Trophoblast cell (in vitro differentiated cells and primary cell): ENCODE measurements at places on chromosomes 16 and 17.

- DNase-seq = peak; percentile 96
These were observed 101.2 kb downstream of the MRTFB start for GRCh38 chr16:14172200-14172809.

DNA sequence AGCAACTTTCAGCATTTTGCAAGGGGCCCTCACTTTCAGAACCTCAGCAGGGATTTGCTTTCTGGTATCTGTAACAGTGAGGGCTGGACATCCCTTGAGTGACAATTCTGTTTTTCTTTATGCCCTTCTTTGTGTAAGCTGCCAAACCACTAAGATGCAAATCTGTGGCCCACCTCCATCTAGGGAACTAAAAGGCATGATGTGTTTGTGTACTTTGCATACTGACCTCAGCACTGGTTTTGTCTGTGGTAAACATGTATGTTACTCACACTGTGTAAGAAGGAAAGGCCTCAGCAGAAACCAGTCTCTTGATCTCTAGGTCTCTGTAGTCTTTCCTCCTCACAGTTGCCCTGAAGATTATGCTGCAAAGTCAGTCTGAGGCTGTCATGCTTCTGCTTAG is 396.6 kb upstream of the DYNLRB2 start:
- DNase-seq = no peak

DNA sequence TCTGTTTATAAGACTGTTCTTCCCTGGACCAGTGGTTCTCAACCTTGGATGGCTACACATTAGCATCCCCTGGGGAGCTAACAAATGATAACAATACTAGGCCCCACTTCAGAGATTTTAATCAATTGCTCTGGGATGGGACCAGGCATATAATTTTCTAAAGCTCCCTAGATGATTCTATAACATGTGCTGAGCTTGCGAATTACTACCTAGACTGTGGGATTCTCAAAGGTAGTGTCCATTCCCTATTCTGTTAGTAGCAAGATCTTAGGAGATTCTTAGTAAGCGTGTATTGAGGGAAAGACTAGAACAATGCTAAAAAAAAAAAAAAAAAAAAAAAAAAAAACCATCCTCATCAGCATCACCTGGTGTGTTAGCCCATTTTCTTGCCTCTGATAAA is 412.0 kb upstream of the CDH5 start:
- DNase-seq = no peak

GRCh38 chr17:17609121-17609520 is 17.6 kb upstream of the PEMT start:
- no peak for DNase-seq

- no peak for DNase-seq
These were observed 740 bp upstream of the POLR3E start for GRCh38 chr16:22296225-22297113.

DNA sequence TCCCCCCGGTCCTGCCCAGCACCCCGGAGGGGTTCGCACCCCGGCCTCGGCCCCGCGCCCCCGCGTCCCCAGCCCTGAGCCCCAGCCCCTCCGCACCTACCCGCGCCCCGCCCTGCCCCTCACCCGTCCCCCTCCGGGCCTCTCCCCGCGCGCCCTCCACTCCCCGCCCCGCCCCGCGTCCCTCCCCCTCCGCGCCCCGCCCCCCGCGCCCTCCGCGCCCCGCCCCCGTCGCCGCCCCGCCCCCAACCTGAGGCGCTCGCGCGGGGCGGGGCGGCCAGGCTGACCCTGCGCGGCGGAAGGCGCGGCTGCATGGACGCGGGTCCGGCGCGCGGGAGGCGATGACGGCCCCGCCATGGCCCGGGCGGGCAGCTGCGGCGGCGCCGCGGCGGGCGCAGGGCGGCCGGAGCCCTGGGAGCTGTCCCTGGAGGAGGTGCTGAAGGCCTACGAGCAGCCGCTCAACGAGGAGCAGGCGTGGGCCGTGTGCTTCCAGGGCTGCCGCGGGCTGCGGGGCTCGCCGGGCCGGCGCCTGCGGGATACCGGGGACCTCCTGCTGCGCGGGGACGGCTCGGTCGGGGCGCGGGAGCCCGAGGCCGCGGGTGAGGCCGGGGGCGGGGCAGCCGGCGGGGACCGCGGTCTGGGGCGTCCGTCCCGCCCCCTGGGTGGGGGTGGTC is at the start of gene SPIRE2:
SPIRE2 (plus strand) TSS at position 277 of the 671 bp plus-strand sequence; CDS start at position 353, 76 bp downstream.
- DNase-seq = peak; percentile 76

GRCh38 chr16:29852654-29853053 is 10.4 kb downstream of the CDIPT start:
- no peak for DNase-seq

- no peak for DNase-seq
These were observed 7.0 kb downstream of the YPEL2 start for GRCh38 chr17:59338498-59338897.

GRCh38 chr17:66517336-66518009 is 215.1 kb downstream of the PRKCA start:
- DNase-seq = no peak

DNA sequence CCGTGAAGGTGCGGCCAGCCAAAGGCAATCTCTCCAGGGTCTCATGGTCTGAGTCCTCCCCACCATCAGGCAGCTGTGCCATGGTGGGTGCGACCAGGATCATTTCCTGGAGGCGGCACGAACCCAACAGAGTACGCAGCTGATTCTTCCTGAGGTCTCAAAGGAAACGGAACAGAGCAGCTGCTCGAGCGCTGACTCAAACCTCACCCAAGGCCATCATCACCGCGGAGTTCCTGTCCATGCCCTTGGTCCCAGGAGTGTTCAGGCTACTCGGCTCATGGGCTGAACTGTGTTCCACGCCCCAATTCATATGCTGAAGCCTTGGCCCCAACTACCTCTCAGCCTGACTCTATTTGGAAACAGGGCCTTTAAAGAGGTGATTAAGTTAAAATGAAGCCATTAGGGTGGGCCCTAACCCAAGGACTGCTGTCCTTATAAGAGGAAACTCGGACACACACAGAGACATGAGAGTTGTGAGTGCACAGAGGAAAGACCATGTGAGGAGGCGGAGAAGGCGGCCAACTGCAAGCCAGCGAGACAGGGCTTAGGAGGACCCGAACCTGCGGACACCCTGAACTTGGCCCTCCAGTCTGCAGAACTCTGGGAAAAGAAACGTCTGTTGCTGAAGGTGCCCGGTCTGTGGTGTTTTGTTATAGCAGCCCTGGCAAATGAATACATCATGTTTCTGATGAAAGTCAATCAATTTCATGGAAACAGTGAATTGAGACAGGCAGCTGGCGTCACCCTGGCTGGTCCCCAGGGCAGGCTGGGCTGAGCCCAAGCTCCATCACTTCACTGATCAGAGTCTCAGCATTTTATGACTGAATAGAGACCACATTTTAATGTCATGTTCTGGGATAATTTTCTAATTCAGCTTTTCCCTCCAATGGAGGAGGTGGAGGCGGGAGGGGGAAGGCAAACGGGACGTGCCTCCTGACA is 13.7 kb downstream of the MXRA7 start:
- DNase-seq = peak; percentile 43

GRCh38 chr16:3578610-3579551 is 1.7 kb upstream of the NLRC3 start:
- DNase-seq = no peak

DNA sequence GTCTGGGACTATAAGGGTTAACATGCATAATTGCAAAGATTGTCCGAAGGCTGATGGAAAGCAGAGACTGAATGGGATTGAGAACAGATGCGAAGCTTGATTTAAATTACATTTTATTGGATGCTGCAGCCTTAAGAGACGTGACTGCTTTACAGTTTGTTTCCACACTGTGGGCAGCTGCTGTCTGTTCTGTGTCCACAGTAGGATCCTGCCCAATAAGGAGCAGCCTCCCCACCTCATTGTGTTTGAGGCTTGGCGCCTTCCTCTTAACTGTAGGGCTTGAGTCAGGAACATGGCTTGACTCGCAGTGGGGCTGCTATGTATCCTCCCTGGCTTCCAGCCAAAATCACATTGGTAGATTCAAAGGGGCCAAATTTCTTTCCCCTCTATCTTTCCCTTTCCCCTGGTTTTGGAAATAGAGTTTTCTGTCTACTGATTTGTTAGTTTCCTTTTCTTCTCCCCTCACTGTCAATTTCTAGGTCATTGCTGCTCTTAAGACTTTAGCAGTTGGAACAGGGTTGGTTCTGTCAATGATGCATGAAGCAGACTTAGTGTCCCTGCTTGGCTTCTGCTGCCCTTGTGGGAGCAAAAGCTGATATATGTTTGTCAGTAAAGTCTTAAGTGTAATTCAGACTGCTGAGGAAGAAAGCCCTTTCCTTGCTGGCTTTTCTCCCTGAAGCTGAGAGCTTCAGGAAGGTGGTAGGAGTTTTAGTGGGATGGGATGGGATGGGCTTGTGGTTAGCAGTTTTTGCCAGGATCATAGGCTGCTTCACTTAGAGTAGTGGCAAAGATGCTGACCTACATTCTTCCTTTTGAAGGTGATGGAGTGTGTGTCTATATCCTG is 5.0 kb upstream of the RARA start:
- no peak for DNase-seq

GRCh38 chr17:12726131-12726530 is 60.4 kb downstream of the MYOCD start:
- DNase-seq = no peak

GRCh38 chr17:61495161-61495857 is 43.1 kb downstream of the TBX4 start:
- DNase-seq = no peak

GRCh38 chr17:46059486-46059885 is 60.4 kb downstream of the STH start:
- no peak for DNase-seq

GRCh38 chr17:43338886-43339516 is 59.8 kb upstream of the ARL4D start:
- DNase-seq = peak; percentile 52

DNA sequence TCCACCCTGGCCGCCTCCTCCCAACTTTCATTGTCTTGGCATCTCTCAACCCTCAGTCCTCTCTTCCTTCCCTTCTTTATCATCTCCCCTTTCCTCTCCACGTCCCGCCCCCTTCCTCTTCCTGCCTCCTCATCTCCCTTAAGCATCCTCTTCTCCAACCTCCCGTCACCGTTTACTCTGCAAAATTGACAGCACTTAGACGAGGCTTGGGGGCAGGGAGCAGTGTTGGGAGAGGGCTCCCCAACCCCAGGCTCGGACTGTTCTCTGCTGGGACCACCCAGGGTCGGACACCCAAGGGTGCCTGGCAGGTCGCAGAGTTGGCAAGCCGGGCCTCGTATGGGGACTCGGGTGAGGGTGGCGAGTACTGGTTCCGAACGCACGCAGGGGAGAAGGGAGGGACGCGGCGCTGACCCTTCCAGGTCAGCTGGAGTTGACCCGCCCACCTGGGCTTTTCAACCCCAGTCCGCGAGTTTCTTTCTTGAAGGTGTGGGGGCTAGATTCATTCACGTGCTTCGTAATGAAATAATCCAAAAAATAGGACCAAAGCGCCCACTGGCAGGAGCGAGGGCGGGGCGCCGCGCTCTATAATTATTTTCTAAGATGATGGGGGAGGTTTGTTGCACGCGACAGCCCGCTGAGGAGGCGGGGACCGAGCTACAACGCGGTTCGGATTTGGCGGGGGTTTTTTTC is 775 bp upstream of the PAGR1 start:
- peak; percentile 17 for DNase-seq

- DNase-seq = no peak
These were observed 105.7 kb downstream of the CCDC182 start for GRCh38 chr17:57639381-57639780.

DNA sequence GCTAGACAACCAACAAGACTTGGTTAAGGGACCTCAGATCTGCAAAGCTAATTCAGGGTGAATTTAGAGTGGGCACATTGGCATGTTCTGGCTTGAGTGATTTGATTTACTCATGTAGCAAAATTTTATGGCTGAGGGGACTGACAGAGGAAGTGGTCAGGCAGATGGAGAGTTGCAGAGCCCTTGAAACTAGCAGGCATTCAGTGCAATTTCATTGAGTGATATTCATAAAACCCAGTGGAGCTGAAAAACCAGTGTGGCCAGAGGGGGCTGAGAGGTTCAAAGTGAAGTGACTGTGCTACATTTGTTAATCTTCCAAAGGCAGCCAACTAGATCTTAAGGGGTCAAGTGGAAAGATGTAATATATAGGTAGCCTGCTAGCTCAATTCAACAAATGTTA is 2.2 kb upstream of the TMEM94 start:
- DNase-seq = no peak

DNA sequence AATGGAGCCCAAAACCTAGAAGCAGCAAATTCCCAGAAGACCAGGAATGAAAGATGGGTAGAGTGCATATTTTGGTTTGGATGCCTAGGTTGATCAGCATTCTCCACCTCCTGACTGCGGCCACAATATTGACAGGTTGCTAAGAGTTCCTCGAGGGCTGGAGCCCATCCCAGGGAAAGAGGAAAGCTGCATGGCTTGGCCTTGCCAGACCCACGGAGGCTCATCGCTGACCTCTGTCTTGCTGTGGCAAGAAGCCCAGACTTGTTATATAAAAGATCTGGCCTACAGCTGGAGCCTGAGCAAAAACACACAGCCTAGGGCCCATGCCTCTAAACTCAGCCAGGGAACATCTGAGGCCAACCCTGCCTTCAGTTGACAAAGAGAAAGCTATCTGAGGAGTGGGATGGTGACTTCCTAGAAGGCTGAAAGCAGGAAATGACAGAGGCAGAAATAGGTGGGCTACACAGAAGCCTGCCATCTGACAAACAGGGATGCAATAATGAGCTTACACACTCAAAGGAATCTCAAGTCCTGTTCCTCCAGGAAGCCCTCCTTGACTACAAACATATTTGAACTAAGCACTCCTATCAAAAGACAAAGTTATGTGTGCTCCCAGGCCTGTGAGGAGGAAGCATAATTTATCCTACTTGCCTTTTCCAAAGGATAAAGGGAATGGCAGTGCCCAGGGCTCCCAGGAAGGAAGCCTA is 22.5 kb upstream of the SLC35B1 start:
- DNase-seq = no peak

- DNase-seq = no peak
These were observed 122.0 kb upstream of the CHMP6 start for GRCh38 chr17:80869481-80870145.

GRCh38 chr17:50837980-50838954 is 2.9 kb downstream of the WFIKKN2 start:
- no peak for DNase-seq

- DNase-seq = no peak
These were observed 66.6 kb upstream of the CNEP1R1 start for GRCh38 chr16:49958448-49958847.

DNA sequence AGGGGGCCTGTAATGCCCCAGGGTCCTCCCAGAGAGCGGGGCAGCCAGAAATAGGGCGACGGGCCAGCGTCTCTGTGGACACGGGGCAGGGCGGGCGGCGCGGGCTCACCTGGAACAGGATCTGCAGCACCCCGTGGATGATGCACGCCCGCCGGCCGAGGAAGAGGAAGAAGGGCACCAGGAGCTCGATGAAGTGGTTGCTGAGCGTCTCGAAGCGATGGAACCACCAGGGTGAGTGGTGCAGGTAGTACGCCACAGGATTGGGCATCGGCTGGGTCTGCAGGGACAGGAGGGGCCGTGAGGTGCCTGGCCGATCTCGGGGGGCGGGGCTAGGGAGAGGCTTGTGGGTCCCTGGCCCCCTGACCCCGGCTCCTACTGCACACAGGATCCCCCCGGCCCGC is 78.9 kb upstream of the GNG13 start:
- DNase-seq = no peak

GRCh38 chr17:57563958-57564357 is 181.1 kb downstream of the CCDC182 start:
- DNase-seq = no peak
